Hematopoietic multipotent progenitor cell treated with erythropoietin and hydrocortisone succinate and interleukin-3 and kit ligand, for 4 days (in vitro differentiated cells): ENCODE measurements at places on chromosomes 5 and 9.
A peak's percentile ranks its signal among the peaks of the same experiment; 100 is the strongest.

- DNase-seq, result no peak
Observed at GRCh38 chr5:72677447-72677846, 139.0 kb upstream of the TNPO1 start.

- no peak for DNase-seq
Observed at GRCh38 chr9:80673496-80673895, 1015.9 kb downstream of the TLE1 start.

GRCh38 chr9:20378851-20379250 is 243.4 kb downstream of the MLLT3 start:
- no peak for DNase-seq

DNA sequence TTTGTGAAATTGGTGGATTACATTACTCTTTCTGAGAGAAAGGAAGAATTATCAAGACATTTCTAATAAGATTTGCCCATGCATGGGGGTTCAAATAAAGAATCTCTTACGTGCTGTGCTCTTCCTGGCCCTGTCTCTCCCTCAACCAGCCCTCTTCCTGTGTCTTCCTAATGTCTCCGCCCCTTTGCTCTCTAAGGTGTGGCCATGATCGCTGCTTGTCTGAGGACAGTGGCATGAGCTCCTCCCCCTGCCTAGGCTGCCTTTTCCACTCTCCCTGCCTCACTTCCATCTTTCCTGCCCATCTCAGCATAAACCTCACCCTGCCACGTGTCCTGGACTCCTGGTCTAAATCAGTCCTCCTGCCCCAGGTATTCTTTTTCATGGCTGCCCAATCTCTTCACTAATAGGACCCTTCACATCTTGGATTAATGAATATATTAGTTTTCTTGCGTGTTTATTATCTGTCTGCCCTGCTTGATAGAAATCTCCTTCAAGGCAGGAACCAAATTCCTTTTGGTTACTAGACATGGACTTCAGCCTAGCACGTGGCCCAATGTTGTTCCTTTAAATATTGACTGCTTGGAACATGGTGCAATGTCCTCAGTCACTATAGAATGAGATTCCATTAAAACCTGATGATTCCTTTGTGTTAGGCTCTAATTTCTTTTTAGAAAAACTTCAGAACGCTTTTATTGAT is 122.3 kb downstream of the MTRR start:
- DNase-seq, result no peak

GRCh38 chr5:40483316-40483715 is 196.4 kb upstream of the PTGER4 start:
- DNase-seq, result no peak

- no peak for DNase-seq
Observed at GRCh38 chr5:160629003-160629402, 207.3 kb downstream of the PTTG1 start.

GRCh38 chr5:5188376-5189050 is 48.4 kb downstream of the ADAMTS16 start:
- DNase-seq, result no peak

- peak; percentile 12 for DNase-seq
Observed at GRCh38 chr5:112306956-112307355, 112.1 kb downstream of the EPB41L4A start.

GRCh38 chr5:107012371-107012770 is 658.4 kb downstream of the EFNA5 start:
- no peak for DNase-seq

- DNase-seq, result peak; percentile 20
Observed at GRCh38 chr5:179796877-179797608, 3.3 kb downstream of the LTC4S start.

GRCh38 chr9:123191680-123192079 is 76.7 kb downstream of the STRBP start:
- DNase-seq, result no peak

DNA sequence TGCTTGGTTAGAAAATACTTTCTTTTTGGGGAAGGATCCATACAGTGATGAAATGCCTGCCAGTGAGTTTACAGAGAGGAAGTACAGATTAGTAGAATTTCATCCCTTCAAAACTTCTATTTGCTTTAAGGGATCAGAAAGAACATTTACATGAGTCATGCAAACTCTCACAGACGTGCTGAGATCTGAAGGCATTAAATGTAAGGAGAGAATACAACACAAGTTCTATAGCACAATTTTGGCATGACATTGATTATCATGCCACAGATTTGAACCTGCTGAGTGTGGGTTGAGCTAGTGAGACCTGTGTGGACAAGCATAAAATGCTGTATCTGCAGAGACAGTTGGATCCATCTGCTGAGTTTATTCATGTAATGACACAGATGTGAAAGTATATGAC is 613.6 kb upstream of the SEMA6A start:
- no peak for DNase-seq

- DNase-seq, result no peak
Observed at GRCh38 chr5:107969847-107970246, 299.1 kb upstream of the EFNA5 start.

DNA sequence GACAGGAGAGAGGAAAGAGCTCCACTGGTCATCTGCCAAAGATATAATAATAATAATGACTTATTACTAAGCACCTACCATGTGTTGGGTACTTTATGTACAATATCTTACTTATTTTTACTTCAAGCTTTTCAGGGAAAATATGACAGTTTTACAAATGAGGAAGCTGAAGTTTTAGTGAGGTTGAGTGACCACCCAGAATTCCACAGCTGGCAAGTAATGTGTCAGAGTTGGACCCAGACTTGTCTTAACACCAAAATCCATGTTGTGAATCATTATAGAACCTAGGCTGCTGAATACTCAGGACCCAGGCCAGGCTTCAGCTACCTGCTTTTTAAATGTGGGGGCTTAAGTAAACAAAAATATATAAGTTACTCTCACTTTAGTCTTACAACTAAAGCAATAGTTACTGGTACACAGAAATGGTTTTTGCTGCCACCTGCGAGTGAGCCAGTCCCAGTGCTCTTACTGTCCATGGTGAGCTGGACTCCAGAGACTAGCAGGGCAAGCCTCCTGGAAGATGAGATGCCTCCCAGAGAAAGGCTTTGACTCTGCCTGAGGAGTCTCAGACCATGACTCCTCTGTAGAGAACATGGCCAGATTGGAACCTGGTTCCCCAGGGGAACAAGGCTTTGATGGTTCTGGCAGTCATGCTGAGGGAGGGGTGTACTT is 29.9 kb downstream of the RUSC2 start:
- peak; percentile 53 for DNase-seq

DNA sequence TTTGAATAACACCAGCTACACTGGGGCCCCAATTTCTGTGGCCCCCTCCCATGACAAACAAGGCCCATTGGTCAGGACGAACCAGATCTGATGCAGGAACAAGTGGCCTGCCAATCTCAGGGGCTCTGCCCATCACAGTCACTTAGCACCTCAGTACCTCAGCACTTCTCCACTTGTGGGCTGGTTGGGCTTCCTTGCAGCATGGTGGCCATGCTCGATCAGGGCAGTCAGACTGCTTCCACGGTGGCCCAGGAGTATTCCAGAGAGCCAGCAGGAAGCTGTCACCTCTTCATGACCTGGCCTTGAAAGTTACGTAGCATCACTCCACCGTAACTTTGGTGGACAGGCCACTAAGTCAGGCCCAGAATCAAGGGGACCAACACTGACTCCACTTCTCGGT is 206.5 kb downstream of the AUH start:
- DNase-seq, result no peak
